ENCODE measurements at places on chromosomes 6 and 20.

DNA sequence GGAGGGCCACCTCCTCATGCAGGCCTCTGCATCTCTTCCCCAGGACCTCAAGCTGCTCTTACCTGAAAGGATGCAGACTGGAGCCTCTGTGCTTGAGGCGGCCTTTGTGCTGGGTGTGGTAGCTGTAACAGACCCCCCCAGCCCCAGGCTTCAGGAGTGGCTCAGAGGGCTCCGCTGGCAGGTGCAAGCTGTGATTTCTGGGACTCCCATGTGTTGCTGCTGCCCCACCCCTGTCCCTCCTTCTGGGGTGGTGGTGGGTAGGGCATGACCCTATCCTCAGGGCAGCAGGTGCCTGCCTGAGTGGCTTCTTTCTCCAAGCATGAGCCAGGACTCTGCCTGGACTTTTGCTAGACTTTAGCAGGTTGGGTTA is 121.2 kb downstream of the SULF2 start:
- no peak for DNase-seq

GRCh38 chr20:47205577-47206123 is 150.8 kb downstream of the ZMYND8 start:
- no peak for DNase-seq

DNA sequence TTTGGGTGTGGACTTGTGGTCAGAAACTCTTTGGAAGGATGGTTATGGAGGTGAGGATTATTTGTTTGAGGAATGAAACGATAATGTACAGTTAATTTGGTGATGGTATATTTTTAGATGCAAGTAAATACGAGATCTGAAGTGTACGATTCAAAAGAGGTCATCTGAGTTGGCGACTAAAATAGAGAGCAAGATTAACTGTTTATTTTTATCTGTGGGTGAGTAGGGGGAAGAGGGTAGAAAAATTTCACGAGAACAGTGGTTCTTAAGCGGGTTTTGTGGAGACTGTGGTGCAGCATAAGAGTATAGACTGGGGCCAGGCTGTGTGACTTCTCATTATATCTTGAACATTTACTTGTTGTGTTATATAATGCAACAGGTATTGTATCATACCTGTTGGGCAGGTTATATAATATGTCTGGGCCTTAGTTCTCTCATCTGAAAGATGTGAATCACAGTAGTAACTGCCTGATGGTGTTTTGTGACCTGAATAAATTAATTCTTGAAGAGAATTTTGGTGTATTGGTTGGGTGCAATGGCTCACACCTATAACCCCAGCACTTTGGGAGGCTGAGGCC is 171.2 kb downstream of the JARID2 start:
- DNase-seq: no peak

DNA sequence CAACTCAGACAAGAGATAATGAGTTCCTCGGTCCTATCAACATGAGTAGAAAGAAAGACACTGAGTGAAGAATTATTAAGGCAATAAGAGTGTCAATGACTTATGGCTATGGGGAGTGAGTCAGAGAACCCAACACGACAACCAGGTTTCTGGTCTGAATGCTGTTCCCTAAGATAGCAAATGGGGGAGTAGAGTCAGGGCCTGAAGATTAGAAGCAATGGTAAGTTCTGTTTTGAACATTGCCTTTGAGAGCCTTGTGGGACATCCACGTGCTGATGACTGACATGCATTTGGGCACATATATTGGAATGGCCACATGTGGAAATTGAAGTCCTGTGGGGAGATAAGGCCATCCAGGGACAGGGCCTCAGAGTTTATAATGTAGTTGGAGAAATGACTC is 254.4 kb upstream of the TCF21 start:
- no peak for DNase-seq

GRCh38 chr6:166556336-166556735 is 30.1 kb downstream of the RAMACL start:
- DNase-seq: no peak

DNA sequence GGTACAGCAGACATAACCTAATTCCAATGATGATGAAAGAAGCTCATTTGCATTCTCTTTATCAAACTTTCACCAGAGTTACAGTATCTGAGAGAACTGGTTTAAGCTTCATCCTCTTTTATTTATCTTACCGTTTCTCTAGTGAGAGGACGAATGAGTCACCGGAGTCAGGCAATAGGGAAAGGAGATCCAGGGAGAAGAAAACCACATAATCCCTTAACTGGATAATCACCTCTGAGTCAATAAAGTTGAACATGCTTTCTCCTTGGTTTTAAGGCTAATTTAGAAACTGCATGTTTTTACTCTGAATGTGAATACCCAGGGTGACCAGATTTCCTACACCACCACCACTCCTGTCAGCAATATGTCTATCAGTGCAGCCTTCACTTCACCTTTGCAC is 313.7 kb upstream of the TBX18 start:
- no peak for DNase-seq

DNA sequence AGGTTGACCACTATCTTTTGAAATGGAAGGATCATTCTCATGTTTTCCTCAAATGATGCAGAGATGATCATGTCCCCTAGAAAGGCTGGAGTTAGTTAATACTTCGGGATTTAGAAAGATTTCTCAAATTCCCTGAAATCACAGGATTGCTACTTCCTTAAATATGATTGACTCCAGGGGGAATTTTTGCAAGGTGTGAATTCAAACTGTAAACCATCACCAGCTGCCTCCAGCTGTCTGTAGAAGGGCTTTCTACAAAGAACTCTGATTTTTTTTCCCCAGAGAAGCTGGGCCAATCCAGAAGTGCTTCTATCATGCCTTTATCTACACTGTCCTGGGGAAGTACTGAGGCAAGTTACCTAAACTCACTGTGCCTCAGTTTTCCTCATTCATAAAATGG is 114.5 kb downstream of the EDN1 start:
- no peak for DNase-seq

DNA sequence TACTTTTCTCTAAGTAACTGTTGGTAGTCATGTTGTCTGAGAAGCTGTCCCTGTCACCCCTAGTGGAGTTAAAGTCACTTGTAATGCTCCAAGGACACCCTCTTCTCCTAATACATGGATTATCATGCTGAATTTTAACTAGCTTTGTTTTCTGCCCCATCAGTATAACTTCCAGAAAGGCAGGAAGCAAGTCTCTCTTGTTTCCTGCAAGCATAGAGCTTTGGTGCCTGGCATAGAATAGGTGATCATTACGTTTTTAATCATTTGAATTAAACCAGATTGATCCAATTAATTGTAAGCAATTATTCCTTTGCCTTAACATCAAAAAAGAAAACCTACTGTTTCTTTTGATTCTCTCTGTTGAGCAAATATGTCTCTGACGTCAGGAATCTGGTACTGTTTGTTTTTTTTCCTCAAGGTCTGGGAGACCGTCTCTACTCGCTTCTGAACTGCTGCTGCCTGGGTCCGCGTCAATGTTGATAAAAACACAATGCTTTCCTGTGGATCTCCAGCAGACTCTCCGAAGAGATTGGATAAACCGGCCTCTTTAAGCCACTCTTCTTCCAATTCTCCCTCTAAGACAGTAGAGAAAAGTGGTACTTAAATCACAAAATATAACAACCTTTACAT is 71.8 kb downstream of the ARHGAP18 start:
- no peak for DNase-seq

GRCh38 chr20:63682384-63683139 is 13.9 kb upstream of the TNFRSF6B start:
- DNase-seq: no peak

DNA sequence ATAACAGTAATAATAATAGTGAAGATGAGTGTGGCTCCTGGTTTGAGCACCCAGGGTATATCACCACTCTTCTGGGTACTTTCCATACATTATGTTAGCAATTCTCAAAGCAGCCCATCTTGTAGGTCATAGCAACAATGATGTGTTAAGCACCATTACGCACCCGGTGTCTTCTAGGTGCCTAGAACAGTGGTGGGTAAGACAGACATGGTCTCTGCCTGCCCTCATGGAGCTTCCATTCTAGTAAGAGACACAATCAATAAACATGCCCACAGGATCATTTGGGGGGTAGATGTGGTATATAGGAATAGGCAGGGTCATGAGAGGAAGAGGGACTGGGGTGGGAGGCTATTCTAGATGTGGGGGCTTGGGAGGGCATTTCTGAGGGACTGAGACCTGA is 21.0 kb upstream of the OCSTAMP start:
- DNase-seq: no peak

- DNase-seq: no peak
Measured at GRCh38 chr6:85469276-85470022, 19.6 kb downstream of the NT5E start.

DNA sequence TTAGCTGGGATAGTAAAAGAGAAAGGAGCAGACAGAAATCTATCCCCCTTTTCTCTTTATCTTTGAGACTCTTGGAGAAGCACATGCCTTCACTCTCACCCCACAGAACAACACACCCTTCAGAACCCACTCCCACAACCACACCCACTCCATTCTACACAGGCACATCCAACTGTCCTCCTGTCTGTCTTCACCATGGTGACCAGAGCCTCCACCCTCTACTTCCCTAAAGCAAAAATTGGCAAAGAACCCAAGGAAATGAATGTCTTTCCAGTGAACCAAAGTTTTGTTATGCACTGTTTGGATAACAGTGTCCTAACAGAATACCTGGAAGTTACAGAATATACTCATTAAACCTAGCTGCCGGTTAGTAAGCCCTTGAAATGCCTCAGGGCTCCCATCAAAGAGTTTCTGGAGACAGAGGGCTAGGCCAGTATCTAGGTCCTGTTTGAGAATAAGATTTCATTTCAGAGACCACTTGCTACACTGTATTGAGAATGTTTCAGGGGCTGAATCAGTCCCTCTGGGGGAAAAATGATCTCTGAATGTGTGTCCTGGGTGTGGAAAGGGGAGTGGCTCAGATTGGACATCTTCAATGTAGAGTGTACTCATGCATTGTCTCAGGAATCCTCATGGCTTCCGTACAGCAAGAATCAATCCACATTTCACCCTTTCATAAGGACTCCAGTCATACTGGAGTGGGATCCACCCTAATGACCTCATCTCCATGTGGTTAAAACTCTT is 101.1 kb downstream of the LY86 start:
- no peak for DNase-seq

DNA sequence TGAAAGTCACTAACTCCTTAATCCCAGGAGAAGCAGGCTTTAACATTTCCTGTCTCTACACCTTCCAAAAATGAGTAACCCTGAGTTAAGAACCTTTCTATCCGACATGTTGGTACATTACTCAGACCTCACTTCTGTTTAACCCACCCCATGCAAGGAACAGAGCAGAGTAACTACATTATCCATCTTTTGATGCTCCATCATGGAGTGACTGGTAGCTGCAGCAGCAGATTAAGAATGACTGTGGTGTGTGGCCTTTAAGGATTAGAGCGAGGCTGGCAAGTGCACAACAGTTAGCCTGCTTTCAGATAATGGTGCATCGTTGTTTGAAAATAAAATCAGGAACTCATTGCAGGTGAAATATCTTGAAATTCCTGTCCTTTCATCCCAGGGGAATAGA is 2.0 kb downstream of the TRAF3IP2 start:
- no peak for DNase-seq

DNA sequence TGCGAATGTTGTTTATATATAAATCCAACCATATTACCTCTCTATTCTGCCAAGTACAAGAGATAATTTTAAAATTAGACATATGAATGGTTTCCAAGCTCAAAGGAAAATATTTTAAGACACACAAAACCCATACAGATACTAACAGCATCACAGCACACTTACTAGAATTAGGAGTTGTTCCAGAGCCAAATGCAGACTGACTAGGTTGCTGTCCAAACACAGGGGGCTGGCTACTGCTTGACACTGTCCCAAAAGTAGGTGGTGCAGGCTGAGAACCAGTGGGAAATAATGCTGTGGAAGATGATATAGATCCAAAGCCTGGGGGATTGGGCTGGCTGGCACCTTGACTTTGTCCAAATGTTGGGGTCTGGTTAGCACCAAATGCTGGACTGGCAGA is 24.3 kb downstream of the FAM8A1 start:
- no peak for DNase-seq

DNA sequence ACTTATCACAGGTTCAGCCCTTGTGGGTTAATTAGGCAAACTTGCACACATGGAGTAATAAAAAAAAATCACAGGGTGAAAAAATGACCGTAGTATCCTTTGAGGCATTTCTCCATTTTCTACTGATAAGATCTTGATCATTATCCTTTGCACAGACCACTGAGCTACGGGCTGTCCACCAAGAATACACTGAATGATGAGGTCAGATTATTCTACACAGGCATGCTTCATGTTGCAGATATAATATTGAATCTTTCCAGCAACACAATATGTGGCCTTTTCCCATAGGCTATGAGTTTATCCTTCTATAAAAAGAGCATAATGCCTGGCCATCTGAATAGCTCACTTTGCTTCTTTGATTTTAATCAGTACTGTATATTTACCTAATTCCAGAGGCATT is 168.9 kb downstream of the FRK start:
- DNase-seq: no peak

DNA sequence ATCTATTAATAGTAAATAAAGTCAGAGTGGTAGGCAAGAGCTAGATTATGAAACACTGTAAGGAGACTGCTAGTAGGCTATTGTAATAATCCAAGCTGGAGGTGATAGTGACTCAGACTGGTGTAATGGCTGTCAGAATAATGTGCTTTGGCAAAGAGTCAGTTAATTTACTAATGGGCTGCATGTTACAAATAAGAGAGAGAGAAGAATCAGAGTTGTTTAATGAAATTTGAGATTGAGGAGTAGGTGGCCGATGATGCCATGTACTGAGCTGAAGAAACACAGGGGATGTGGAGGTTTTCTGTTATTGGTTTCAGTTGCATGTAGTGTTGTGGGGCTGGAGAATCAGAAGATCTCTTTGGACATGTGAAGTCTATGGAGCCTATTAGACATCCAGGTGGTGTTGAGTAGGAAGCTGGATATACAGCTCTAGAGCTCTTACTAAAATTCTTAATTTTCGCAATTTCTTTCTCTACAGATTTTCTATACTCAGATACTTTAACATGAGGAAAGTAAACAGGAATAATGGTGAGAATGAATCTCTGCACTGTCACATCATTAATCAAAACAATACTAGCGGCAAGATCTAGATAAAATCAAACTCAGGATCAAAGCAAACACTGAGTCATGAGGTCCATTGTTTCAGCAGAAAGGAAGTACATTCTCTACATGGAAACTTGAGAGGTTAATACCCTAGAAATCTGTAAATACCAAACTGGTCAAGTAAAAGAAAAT is 167.7 kb downstream of the SIM1 start:
- no peak for DNase-seq

DNA sequence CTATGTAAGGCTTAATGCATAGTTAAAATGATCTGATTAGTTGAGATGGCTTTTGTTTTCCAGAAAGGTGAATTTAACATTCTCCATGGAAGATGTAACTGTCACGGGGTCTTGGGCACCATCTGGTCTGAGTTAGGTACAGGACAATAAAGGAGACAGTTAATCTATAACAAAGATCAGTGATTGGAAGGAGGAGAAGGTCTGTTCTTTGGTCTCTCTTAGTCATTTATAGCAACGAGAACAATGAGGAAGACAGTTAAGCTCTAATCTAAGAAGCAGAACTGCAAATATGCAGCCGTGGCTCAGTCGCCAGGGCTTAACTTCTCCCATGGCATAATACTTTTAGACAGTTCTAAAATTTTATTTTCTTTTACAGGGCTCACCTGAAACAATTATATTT is 405.5 kb upstream of the SULF2 start:
- DNase-seq: no peak

GRCh38 chr6:26613201-26613600 is 16.4 kb downstream of the ABT1 start:
- DNase-seq: no peak

- DNase-seq: no peak
Measured at GRCh38 chr6:115882771-115883170, 177.9 kb downstream of the FRK start.
